Thoracic aorta (tissue), 2 donors: ENCODE measurements at places on chromosomes 5 and 9.

GRCh38 chr5:174453690-174454089 lies 270.7 kb upstream of the MSX2 start:
- H3K4me1 ChIP-seq, result no peaks in the 10 kb centered on the region
- no peaks in the 10 kb centered on the region for H3K27me3 ChIP-seq
- DNase-seq, result no peak
- no peak overlapping the region for H3K27ac ChIP-seq

- H3K4me3 ChIP-seq, result no peak overlapping the region
- H3K4me1 ChIP-seq, result no peaks in the 10 kb centered on the region
- H3K36me3 ChIP-seq, result no peaks in the 10 kb centered on the region
- no peaks in the 10 kb centered on the region for H3K27me3 ChIP-seq
- no peak overlapping the region for H3K27ac ChIP-seq
Observed at GRCh38 chr9:86782831-86783230, 164.5 kb downstream of the GAS1 start.

DNA sequence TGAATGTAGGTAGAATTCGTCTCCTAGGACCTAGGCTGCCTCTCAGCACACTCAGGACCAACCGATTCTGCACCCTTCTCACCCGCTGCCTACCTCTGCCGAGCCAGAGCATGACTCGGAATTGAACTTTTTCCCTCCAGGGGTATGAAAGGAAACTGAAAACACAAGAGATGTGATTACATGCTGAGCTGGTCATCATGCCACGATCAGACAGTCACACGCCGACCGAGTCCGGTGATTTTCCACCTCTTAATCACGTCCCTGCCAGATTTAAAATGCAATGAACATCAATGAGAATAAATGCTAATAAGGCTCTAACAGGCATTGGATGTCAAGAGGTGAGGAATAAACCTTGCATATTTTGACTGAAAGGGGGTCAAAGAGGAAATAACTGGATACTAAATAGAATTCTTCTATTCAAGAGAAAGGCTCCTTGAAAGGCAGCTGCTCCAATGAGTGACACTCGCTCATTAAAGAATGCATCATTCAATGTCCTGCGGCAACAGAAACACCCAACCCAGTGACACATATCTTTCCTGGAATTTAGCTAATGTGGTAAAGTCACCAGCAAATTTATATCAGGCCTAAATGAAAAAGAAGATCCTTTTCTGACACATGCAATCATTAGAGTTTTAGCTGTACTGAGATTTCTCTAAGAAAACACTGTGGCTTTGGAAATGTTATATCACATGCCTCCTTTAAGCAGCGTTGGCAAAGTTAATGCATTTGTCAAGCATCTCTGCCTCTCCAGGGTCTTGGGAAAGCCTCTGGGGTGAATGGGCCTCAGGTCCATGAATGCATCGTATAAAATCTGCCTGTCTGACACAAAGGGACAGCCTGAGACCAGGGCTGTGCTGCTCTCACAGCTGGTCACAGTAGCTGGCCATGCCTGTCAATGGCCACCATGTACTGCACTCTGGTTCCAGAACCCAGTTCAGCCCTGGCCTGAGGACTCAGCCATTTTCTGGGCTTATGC lies 128.7 kb downstream of the SPOCK1 start:
- no peaks in the 10 kb centered on the region for H3K4me1 ChIP-seq
- H3K27ac ChIP-seq, result no peak overlapping the region
- H3K4me3 ChIP-seq, result no peak overlapping the region
- DNase-seq, result no peak
- H3K36me3 ChIP-seq, result no peaks in the 10 kb centered on the region
- H3K27me3 ChIP-seq, result no peaks in the 10 kb centered on the region

- no peak overlapping the region for H3K27ac ChIP-seq
- H3K36me3 ChIP-seq, result no peaks in the 10 kb centered on the region
- H3K4me1 ChIP-seq, result peaks cover 38% of the 10 kb centered on the region
- H3K4me3 ChIP-seq, result peak overlapping the region; percentile 91
- DNase-seq, result no peak
Observed at GRCh38 chr5:131633830-131634229, 1.2 kb downstream of the RAPGEF6 start.

DNA sequence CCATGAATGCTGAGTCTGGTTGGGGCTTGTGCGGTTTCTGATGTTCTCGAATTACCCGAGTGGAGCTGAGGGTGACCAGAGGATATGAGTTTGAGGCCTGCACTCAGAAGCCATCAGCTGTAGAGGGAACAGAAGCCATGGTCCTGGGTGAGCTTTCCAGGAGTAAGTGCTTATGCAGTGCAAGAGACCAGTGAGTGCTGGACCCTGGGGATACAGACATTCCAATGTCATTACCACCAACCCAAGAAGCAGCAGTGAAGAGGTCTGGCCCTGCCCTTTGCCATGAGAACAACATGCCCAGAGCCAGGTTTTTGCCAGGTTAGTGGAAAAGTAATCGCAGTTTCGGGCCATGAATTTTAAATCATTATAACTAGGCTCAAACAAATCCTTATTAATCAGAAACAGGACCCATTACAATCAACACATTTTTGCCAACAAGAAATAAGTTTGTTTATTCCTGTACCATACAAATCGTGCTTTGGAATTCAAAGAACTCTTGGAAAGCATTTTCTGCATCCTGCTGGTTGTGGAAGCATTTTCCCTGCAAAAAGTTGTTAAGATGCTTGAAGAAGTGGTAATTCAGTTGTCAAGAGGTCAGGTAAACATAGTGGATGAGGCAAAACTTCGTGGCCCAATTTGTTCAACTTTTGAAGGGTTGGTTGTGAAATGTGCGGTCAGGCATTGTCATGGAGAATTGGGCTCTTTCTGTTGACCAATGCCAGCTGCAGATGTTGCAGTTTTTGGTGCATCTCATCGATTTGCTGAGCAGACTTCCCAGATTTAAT lies 154.6 kb downstream of the SYK start:
- H3K4me3 ChIP-seq, result no peak overlapping the region
- peaks cover 6% of the 10 kb centered on the region for H3K4me1 ChIP-seq
- H3K36me3 ChIP-seq, result no peaks in the 10 kb centered on the region
- DNase-seq, result no peak

GRCh38 chr5:172505845-172506244 lies 51.5 kb upstream of the SH3PXD2B start:
- no peaks in the 10 kb centered on the region for H3K27me3 ChIP-seq
- H3K36me3 ChIP-seq, result no peaks in the 10 kb centered on the region
- no peak overlapping the region for H3K4me3 ChIP-seq
- no peaks in the 10 kb centered on the region for H3K4me1 ChIP-seq
- DNase-seq, result no peak

GRCh38 chr5:86626149-86626548 lies 8.4 kb downstream of the COX7C start:
- H3K36me3 ChIP-seq, result no peaks in the 10 kb centered on the region
- H3K27ac ChIP-seq, result no peak overlapping the region
- H3K4me1 ChIP-seq, result no peaks in the 10 kb centered on the region
- no peak for DNase-seq
- no peaks in the 10 kb centered on the region for H3K27me3 ChIP-seq

DNA sequence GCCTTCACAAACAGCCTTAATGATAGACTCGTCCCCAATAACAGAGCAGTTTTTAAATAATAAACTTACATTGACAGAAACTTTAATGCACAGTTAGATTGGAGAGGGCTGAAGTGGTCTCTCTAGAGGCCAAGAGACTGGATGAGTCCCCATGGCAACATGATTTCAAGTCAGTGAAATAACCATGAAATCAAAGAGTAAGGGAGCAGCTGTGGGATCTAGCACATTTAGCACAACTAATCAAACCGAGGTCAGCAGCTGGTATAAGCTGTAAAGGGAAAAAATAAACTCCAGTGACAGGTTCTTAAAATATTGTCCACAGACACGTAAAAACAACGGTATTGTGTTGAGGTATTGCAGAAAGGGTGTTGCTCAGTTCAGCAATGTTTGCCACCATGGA lies 916.6 kb downstream of the DNAH5 start:
- no peaks in the 10 kb centered on the region for H3K27me3 ChIP-seq
- H3K27ac ChIP-seq, result no peak overlapping the region
- no peak for DNase-seq
- H3K4me3 ChIP-seq, result no peak overlapping the region
- no peaks in the 10 kb centered on the region for H3K4me1 ChIP-seq

GRCh38 chr5:122755783-122756182 lies 19.1 kb upstream of the SNX2 start:
- H3K4me1 ChIP-seq, result peaks cover 7% of the 10 kb centered on the region
- H3K27ac ChIP-seq, result no peak overlapping the region
- no peaks in the 10 kb centered on the region for H3K27me3 ChIP-seq
- H3K36me3 ChIP-seq, result no peaks in the 10 kb centered on the region
- H3K4me3 ChIP-seq, result no peak overlapping the region
- no peak for DNase-seq

DNA sequence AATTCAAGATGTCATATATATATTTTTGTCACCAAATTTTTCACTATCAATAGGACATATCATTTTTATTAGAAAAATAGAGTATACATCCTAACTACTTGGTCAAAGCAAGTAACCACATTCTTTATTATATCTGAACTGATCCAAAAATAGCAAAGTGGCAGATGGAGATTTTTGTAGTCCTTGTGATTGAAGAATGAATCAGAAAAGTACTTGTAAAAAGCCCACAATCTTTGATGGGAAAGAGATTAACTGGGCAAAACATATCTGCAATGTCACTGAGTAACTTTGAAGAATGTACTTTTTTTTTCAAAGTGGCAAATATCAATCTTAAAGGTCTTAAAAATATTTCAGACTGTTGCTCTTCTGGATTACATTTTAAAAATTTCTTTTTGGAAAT lies 1040.6 kb upstream of the SEMA6A start:
- no peaks in the 10 kb centered on the region for H3K4me1 ChIP-seq
- no peak overlapping the region for H3K27ac ChIP-seq

- H3K36me3 ChIP-seq, result no peaks in the 10 kb centered on the region
- H3K27ac ChIP-seq, result no peak overlapping the region
- H3K4me3 ChIP-seq, result no peak overlapping the region
- H3K4me1 ChIP-seq, result peaks cover 17% of the 10 kb centered on the region
Observed at GRCh38 chr5:32542216-32543059, 42.9 kb upstream of the SUB1 start.

GRCh38 chr9:133372144-133372543 lies 3.7 kb downstream of the SURF4 start:
- peak overlapping the region; percentile 22 for H3K4me3 ChIP-seq
- H3K27ac ChIP-seq, result no peak overlapping the region
- peaks cover 33% of the 10 kb centered on the region for H3K4me1 ChIP-seq
- no peaks in the 10 kb centered on the region for H3K27me3 ChIP-seq

DNA sequence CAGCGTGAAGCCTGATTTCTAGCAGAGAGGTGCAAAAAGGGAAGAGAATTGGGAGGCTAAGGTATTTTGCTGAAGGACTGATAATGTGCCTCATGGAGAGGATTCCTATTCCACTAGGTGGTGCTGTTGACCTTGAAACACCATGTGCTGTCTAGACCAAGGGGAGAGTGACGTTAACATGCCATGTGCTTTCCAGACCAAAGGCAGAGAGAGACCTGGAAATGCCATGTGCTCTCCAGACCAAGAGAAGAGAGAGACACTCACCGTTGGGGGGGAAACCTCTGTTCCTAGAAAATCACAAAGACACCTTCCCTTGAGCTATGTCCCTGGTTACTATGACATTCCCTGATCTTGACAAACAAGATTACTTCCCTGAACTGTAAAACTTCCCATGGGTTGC lies 286.0 kb upstream of the TUSC1 start:
- no peaks in the 10 kb centered on the region for H3K36me3 ChIP-seq
- DNase-seq, result no peak
- no peaks in the 10 kb centered on the region for H3K4me1 ChIP-seq
- no peaks in the 10 kb centered on the region for H3K27me3 ChIP-seq

- no peak overlapping the region for H3K27ac ChIP-seq
- no peaks in the 10 kb centered on the region for H3K36me3 ChIP-seq
- no peaks in the 10 kb centered on the region for H3K27me3 ChIP-seq
- no peak for DNase-seq
- H3K4me1 ChIP-seq, result no peaks in the 10 kb centered on the region
- H3K4me3 ChIP-seq, result no peak overlapping the region
Observed at GRCh38 chr5:163345216-163345615, 92.2 kb upstream of the CCNG1 start.

DNA sequence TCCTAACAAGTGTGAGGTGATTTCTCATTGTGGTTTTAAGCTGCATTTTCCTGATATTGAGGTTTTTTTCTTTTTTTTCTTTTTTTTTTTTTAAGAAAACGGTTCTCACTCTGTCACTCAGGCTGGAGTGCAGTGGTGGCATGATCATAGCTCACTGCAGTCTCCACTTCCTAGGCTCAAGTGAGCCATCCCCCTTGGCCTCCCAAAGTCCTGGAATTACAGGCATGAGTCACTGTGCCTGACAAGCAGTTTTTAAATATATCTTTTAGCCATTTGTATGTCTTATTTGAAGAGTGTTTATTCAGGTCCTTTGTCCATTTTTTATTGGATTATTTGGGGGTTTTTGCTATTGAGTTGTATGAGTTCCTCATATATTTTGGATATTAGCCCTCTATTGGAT lies 53.8 kb downstream of the GCNT1 start:
- H3K27ac ChIP-seq, result no peak overlapping the region
- H3K27me3 ChIP-seq, result no peaks in the 10 kb centered on the region
- no peaks in the 10 kb centered on the region for H3K36me3 ChIP-seq
- H3K4me1 ChIP-seq, result no peaks in the 10 kb centered on the region

GRCh38 chr9:88739373-88739772 lies 204.4 kb downstream of the NXNL2 start:
- DNase-seq, result no peak
- no peaks in the 10 kb centered on the region for H3K36me3 ChIP-seq
- no peaks in the 10 kb centered on the region for H3K4me1 ChIP-seq
- no peak overlapping the region for H3K27ac ChIP-seq
- no peaks in the 10 kb centered on the region for H3K27me3 ChIP-seq

- no peak overlapping the region for H3K27ac ChIP-seq
- no peaks in the 10 kb centered on the region for H3K36me3 ChIP-seq
- no peaks in the 10 kb centered on the region for H3K27me3 ChIP-seq
- DNase-seq, result no peak
Observed at GRCh38 chr9:14415947-14416346, 102.0 kb upstream of the NFIB start.

DNA sequence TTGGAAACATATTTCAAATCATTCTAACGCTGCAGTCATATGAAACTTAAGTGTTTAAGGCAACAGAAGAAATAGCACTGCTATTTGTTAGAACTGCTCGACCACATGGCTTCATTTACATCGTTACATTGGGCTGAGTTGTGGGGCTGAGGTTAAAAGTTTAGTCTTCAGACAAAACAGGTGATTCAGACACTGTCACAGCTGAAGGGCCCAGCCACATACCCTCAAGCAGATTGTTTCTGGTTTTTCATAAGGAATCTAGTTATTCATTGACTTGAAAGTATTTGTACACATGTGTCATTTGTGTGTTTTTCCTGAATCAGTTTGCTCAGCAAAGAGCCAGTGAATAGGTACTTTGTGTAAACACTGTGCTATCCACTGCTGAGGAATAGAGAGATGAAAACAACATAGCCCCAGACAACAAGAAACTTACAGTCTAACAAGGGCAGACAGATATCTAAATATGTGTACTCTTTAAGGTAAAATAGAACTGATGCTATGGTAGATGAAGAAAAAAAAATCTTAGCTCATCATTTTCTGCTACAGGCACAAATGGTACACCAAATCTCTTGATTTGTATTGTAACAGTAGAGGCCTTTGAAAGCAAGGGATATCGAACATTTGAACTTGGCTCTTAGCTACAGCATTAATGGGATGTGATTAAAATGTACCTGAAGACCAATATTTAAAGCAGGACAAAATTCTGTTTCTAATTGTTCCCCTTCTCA lies 357.6 kb upstream of the RPS23 start:
- H3K4me3 ChIP-seq, result no peak overlapping the region
- H3K36me3 ChIP-seq, result no peaks in the 10 kb centered on the region
- H3K27me3 ChIP-seq, result no peaks in the 10 kb centered on the region
- peaks cover 6% of the 10 kb centered on the region for H3K4me1 ChIP-seq
- no peak for DNase-seq
- no peak overlapping the region for H3K27ac ChIP-seq
